Fibroblast of upper back skin (primary cell): ENCODE measurements at places on chromosomes 3 and 15.

- peak; percentile 98 for DNase-seq
Observed at GRCh38 chr3:107987036-107987939, 103.5 kb downstream of the CD47 start.

GRCh38 chr15:61528581-61528910 lies 299.4 kb upstream of the RORA start:
- DNase-seq: no peak

DNA sequence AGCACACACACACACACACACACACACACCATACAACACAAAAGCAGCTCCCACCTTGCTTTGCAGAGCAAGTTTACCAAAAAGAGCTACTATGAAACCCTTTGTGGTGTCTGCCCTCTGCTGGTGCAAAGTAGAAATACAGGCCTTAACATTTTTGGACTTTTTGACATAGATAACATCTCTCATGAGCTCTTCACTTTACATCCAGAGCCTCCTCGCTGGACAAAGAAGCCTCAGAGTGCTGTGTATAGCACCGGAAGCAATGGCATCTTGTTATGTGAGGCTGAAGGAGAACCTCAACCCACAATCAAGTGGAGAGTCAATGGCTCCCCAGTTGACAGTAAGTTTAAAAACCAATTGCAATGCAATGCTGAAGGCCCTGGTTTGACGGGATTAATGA lies 157.9 kb downstream of the CHL1 start:
- DNase-seq: peak; percentile 14

GRCh38 chr3:127544192-127544802 lies 46.2 kb downstream of the TPRA1 start:
- peak; percentile 59 for DNase-seq
